ENCODE measurements at places on chromosomes 4 and X.

DNA sequence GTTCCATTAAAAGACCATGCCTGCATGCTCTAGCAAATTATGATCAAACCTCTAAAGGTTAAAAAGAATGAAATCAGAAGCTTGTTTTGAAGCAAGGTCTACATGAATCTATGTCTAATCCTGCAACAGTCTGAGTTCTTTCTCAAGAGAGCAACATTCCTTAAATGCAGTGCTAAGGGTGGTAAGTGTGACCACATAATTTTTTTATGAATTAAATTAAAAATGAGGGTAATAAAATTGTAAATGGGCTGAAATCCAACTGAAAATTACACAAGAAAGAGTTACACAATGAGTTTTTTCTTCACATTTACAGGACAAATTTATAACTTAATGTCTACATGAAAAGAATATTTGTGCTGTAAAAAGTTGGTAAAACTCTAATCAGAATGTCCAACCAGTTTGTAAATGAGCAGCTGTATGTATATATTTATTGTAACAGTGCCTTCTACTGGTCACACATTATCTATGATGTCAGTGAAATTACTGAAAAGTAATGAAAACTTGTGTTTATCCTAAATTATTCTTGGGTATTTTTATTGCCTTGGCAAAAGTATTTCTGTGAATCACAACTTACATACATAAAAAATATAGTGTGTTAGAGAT, 336.3 kb upstream of the PITX2 start:
- DNase-seq: peak; percentile 9

DNA sequence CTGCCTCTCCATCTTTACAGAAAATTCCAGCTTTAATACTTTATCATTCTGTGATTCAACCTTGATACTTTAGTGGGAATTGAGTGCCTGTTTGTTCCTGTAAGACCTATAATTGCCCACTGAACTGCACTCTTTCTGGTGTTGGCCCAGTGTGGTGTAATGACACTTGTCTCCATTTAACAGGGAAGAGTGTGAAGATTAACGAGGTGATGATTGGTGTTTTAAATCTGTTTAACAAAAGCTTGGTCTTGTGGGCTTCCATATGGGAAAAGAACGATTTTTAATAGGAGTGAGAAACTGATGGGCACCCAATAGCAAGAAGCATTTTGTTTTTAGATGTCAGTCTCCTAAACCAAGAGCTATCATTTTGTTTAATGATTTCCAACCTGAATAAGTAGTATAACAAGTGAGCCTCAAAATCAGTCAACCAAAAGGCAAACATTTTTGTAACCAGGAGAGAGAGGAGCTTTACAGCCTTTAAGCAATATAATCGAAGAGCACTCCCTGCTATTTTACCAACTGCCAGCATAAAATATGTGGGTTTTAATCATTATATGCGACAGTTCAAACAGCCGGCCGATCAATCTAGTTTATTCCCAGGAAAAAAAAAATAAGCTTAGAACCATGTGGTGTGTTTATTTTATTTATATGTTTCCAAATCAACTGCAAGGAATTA, 50.2 kb downstream of the SUPT20HL1 start:
- DNase-seq: no peak

DNA sequence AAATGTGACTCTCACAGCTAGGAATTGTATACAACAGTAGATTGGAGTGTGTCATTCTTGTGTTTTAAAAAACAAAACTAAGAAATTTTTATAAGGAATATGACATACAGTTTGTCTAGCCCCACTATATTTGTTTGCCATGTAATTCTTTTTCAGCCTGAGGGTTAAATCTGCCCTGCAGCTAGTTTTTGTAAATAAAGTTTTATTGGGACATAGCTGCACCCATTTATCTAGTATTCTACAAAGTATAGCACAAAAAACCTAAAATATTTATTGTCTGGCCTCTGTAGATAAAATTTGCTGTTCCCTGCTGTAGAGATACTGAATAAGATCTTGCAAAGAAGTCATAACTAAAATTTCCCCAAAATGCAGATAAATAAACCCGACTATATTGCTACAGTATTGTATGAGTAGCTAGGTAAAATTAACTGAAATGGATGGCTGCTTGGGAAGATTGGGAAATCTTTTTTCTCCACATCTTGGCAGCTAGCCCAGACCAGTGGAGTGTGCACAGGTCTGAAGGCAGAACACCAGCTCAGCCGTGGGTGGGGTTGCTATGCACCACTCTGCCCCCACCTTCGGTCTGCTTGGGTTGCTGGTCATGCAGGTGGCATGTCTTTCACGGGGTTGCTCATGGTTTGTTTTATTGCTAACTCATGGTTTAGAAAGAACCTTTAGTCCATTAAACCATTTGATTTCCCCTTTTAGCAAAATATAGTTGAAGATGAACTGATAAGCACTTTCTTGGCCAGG, 127.9 kb downstream of the KLHL8 start:
- peak; percentile 92 for DNase-seq

DNA sequence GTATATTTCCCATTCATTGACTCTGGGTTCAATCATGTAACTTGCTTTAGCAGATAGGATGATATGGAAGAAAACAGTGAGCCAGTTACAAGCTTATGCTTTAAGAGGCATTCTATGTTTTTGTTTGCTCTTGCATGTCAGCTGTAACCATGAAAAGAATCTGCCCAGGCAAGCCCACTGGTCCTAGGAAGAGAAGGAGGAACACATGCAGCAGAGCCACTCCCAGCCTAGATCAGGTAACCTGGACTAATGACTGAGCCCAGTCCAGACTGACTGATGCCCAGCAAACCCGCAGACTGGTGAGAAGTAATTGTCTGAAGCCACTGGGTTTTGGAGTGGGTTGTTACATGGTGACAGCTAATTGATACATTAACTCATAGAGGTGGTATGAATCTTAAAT, 167.9 kb downstream of the COL4A6 start:
- no peak for DNase-seq

DNA sequence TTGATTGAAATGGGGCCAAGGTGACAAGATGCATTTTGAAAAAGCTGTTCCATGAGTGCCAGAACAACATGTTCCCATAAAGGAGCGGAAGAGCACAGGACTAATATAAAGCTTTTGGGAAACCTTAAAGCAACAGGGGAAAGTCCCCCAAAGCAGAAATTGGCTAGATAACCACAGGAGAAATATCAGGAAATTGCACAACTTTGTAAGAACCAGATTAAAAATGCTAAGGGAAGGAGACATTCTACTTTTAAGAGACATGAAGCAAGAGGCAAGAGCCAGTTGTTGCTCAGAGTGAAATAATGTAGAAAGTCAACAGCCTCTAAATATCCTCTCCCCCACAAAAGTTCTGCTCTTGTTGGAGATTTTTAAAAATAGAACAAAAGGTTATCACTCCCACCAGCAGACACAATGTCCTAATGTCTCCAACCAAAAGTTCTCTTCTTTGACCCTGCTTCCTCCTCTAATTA, 85.2 kb upstream of the LNX1 start:
- peak; percentile 53 for DNase-seq

- DNase-seq: no peak
Measured at GRCh38 chr4:101527188-101527587, 179.9 kb upstream of the PPP3CA start.

DNA sequence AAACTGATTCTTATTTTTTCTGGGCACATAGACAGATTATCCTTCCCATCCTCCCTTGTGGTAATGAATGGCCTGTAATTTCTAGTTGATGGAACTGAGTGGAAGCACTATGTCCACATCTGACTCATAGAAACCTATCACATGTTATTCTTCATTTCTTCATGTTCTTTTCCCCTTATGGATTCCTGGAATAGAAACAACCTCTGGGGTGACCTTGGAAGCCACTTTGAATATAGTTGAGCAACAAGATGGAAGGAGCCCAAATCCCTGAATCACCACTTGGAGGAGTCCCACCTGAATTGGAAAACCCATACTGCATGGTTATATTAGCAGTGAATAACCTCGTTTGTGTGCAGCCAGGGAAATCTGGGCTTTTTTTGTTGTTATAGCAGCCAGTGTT, 137.8 kb downstream of the MID1IP1 start:
- no peak for DNase-seq

DNA sequence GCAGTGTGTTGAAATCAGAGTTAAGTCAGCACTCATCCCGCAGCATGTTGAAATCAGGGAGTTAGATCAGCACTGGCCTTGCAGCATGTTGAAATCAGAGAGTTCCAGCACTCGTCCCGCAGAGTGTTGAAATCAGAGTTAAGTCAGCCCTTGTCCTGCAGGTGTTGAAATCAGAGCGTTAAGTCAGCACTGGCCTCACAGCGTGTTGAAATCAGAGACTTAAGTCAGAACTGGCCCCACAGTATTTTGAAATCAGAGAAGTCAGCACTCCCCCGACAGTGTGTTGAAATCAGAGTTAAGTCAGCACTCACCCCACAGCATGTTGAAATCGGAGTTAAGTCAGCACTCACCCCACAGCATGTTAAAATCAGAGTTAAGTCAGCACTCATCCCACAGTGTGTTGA, 10.9 kb upstream of the UVSSA start:
- DNase-seq: no peak

DNA sequence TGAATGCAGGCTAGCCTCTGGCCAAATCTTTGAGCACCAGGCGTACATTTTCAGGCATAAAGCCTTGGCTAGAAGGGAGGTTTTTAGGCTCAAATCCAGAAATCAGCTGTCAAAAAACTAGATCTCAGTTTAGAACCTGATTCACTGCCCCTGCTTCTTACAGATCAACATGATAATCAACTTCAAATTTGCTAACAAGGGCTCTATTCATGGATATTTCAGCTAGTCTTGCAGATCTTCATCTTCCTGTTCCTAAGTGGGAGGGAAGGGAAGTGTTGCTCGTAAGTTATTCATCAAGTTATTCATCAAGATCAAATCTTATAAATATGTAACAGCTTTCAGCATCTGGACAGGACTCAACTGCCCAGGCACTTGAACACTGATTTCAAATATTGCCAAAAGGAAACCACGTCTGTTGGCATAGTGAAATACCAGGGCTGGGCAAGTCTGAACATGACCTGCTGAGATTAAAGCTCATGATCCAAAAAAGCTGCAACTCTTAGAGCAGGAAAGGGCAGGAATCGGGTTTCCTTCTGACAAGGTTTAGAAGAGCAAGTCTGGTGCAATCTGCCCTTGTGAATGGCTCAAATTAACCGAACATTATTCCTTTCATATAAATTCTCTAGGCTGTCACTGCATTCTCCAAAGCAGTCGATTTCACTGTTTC, 200.3 kb downstream of the PDGFC start:
- no peak for DNase-seq

DNA sequence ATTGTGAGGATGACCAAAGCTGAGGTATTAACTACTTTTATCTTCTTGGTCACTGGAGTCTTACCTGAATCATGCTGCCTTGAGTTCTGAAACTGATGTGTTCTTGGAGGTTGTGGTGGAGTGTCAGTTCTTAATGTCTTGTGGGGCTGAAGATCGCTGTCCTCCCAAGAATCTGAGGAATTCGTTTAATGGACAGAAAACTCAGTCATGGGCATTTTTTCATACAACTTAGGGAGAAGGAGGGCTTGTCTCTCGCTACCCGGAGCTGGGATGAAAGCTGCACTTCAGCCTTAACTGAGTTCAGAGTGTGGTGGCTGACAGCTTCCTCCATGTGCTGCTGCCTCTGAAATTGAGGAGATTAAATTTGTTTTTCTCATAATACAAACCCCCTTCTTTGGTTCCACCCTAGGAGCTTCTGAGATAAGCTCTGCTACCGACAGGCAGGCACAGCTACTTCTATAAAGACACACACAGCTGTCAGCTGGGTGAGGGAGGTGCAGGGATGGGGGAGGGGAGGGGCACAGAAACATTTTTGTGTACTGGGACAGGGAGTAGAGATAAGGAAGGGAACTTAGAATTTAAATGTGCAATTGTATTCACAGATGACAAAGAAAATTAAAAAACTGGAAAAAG, 30.8 kb downstream of the RBBP7 start:
- DNase-seq: peak; percentile 77

GRCh38 chr4:20565075-20565721, 135.1 kb upstream of the PACRGL start:
- no peak for DNase-seq

DNA sequence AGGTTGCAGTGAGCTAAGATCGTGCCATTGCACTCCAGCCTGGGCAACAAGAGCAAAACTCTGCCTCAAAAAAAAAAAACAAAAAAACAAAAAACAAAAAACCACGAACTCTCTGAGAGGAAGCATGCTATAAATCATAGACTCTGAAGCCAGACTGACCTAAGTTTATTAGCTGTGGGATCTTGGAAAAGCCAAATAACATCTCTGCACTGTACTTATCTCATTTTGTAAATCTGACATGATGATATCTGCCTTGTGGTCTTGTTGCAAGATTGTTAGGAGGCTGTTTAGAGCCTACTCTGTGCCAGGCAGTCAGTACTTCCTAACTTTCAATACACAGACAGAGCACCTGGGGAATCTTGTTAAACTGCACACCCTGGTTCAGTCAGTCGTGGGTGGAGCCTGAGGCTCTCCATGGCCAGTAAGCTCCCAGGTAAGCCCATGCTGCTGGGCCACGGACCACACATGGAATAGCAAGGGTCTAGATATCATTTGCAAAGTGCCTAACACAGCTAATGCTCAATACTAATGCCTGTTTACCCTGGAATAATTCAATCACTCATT, 107.6 kb upstream of the SMIM10 start:
- no peak for DNase-seq

- DNase-seq: peak; percentile 56
Measured at GRCh38 chr4:42655921-42656678, 805 bp downstream of the ATP8A1 start.

DNA sequence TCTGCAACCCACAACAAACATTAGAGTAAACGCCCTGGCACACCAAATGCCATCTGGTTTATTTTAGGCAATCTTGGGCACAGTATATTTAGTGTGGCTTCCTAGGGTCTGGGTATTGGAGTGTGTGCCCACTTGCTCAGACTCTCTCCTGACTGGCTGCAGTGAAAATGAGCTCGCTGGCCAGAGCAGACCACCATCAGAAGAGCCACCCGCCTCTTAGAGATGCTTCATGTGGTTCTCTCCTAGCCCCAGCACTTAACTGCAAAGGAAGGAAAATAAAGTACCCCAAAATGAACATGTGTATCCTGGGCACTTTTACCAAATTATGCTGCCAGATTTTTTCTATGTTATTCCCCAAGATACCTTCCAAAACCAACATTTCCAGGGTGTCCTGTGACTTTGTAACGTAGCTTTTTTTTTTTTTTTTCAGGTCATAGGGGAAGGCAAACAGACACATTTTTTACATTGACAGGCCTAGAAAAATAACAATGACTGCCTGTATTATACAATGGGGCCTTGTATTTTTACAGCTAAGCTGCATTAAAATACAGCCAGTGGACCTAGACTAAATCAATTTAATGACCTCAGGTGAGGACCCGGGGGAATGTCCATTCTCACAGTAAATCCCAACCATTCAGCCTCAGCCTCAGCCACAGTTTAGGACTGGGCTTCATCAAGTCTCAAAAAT, 193.7 kb downstream of the RASL11B start:
- DNase-seq: no peak

DNA sequence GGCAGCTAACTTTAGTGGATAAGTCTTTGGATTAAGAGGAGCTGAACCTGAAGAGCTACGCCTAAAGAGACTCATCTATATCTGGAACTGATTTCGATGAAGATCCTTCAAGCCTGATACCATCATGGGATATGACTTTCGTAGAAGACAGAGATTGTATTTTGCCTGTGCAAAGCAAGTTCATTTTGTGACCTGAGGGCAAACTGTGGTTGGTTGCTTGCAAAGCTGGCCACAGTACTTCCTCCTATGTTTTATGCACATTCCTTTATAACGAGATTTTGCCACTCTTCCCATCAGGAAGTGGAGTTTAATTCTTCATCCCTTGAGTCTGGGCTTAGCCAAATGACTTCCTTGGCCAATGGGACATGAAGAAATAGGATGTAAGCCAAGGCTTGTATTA, 519.3 kb upstream of the NR3C2 start:
- no peak for DNase-seq

Measured in hematopoietic multipotent progenitor cell treated with erythropoietin and hydrocortisone succinate and interleukin-3 and kit ligand, for 6 days (in vitro differentiated cells).